Epithelial cell of prostate (primary cell): ENCODE measurements at places on chromosomes 1 and 21.

DNA sequence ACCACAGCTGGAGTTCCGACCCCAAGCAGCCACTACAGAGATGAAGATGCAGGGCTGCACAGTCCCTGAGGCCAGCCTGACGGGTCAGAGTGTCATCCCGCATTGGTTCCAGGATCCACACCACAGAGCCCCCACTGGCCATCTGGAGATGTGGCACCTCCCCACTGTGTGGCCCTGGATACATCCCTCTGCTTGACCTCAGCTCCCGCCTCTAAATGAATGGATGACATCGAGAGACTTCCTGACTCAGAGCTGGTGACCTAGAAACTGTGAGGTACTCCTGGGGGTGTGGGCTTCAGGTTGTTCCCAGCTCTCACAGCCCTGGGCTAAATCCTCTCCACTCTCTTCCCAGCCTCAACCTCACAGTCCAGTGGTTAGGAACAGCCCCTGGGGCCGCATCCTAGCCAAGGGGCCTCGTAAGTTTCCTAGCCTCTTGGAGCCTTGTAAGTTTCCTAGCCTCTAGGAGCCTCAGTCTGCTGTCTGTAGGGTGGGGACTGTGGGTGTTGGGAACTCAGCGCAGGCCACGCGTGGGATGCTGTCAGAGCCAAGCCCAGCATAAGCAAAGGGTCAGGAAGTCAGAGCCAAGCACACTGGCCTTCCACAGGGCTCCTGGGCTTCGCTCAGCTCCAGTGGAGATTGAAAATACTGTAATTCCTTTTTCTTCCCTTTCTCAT, 87.5 kb upstream of the RUNX3 start:
- no peak for DNase-seq

- no peak for DNase-seq
Observed at GRCh38 chr1:47940326-47940725, 56.9 kb downstream of the TRABD2B start.

DNA sequence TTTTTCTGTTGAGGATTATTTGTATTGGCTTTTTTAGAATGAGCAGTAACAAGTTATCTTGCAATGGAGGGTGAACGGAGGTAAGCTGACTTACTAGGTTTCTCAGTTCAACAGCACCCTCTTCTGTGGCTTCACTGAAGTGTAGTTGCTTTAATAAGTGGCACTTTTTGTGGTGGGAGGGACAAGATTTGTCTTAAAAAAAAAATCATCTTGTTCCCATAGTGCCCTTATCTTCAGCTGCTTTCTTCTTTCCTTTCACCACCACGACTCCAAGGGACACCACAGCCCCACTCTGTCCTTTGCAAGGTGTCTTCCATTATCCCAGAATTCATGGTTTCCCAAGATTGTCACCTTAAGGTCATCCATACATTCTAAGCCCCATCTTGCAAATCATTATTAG, 92.9 kb downstream of the PIGK start:
- DNase-seq = peak; percentile 29

- peak; percentile 8 for DNase-seq
Observed at GRCh38 chr1:216705676-216706075, 17.6 kb downstream of the ESRRG start.

DNA sequence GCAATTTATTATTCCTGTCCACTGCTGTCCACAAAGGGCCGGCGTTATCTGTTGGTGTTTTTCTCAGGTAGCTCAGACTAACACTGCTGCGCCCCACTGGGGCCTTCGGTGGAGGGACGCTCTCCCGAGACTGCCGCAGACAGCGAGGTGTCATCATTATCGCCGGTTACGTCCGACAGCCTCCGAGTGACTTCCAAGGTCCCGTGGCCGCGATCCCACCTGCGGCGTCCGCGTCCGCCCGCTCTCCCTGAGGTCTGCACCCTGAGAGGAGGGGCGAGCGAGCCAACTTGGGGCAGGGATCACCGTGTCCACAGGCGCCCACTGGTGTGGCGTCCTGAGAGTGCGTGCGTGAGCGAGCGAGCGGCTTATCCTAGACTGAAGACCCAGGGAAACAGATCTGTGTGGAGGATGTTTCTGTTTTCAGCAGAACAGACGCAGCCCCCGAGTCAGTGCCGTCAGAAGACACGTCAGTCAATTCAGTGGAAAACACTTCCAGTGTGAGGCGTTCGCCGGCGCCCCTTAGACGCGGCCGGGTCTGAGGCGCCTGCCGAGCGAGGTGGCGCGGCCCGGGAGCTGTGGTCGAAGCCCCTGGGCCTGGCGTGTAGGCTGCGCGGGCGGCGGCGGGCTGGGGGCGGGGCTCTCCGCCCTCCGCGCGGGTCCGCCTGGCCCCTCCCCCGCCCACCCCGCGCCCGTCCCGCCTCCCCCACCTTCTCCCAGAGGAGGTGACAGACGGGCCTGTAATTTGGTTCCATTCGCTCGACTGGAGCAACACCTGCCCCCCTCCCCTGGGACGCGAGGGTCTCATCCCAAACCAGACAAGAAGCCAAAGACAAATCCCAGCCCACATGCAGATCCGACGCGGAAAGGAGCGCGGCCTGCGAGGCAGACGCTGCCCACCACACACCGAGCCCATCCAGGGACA, 12.6 kb downstream of the NHLH2 start:
- DNase-seq = no peak

- no peak for DNase-seq
Observed at GRCh38 chr21:32772281-32773047, 909 bp upstream of the PAXBP1 start.

DNA sequence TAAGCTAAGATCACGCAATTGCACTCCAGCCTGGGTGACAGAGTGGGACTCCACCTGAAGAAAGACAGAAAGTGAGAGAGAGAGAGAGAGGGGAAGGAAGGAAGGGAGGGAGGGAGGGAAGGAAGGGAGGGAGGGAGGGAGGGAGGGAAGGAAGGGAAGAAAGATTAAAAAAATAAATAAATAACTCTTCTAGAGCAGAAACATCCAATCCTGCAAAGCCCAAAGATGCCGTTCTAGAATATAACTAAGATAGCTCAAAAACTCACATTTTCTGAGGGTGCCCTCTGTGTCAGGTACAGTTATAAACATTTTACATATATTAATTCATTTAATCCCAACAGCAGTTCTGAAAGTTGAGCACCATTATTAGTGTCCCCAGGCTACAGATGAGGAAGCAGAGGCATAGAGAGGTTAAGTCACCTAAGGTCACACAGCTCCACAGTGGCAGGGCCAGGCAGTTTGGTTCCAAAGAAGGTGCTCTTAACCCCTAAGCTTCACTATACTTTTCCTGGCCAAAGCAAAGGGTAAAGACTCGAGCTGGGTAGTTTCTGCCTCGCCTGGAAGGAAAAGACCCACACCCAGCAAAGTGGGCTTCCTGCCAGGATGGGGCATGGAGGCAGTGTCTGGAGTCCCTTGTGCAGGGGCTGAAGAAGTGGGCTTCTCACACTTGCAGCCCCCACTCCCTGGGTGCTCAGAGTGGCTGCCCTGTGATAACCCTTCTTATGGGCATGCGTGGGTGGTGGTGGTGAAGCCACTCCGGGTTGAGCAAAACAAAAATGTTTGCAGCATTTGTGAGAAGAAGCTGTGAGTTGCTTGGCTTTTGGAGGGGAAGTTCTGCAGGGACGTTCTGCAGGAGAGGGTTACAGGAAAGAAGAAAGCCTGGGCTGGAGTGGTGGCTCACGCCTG, 7.9 kb upstream of the PIK3CD start:
- DNase-seq = no peak

DNA sequence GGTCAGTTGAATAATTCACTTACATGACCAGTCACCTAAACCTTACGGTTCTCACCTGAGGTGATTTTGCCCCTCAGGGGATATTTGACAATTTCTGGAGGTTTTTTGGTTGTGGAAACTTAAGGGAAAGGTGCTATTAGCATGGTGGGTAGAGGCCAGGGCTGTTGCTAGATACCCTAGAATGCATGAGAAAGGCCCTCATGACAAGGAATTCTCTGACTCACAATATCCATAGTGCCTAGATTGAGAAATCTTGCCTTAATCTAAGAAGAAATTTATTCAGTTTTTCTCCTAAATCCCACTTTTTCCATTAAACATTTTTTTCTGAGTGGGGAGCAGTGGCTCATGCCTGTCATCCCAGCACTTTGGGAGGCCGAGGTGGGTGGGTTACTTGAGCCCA, 119.7 kb downstream of the TGFB2 start:
- no peak for DNase-seq

- DNase-seq = no peak
Observed at GRCh38 chr1:171716616-171717015, 25.2 kb downstream of the VAMP4 start.

DNA sequence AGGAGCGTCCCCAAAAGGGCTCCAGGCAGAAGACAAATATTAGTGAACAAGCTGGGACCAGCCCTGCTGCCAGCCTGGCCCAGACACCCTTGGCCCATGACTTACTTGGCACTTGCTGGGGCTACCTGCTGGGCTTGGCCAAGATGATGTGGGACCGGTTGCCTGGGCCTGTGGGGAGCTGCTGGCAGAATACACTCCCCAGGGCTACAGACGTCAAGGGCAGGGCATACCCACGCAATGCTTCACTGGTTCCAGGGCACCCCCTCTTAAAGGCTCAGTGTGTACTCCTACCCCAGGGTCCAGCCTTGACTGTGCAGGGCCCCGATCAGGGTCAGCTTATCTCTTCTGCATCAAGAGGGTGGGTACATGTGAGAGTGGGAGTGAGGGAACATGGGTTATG, 106.5 kb upstream of the SLC2A1 start:
- DNase-seq = no peak

DNA sequence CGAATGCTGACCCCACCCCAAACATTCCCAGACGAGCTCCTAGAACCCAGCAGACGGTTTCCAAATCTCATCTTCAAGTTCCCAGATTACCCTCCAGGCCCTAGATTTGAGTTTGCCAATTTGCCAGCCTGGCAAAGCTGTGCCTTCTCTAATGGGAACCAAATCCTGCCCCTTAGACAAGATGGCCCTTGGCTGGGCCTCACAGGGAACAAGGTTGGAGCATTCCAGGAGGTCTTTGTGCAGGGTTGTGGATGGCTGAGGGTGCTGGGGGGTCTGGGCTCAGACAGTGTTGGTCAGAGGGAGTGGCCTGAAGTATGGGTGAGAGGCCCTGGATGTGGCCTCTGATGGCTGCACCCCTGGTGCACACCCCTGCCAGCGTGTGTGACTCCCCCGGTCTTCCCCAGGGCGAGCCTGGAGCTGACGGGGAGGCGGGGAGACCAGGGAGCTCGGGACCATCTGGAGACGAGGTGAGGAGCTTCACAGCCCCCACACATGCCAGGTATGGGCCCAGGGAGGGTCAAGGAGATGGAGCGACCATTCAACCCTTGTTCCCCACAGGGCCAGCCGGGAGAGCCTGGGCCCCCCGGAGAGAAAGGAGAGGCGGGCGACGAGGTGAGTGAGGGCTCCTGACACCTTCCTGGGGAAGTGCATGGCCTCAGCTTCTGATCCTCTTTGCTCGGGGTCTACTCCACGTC, 10.2 kb downstream of the COL6A1 start:
- no peak for DNase-seq

DNA sequence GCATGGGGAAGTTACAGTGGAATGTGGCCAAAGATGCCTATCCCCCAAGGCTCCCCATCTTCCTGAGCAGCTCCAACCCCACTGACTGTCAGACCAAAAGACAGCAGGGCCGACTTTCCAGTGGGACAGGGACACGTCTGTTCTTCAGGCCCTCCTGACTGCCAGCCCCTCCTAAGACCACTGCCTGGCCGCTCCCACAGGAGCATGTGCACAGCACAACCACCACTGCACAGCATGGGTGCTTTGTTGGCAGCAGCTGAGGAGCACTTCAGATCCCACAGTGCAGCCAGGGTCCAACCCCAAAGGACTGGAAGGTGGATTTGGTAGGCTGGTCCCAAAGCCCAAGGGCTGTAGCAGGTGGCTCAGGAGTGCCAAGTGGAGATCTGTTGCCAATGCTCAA, 648.3 kb upstream of the BRINP3 start:
- no peak for DNase-seq

DNA sequence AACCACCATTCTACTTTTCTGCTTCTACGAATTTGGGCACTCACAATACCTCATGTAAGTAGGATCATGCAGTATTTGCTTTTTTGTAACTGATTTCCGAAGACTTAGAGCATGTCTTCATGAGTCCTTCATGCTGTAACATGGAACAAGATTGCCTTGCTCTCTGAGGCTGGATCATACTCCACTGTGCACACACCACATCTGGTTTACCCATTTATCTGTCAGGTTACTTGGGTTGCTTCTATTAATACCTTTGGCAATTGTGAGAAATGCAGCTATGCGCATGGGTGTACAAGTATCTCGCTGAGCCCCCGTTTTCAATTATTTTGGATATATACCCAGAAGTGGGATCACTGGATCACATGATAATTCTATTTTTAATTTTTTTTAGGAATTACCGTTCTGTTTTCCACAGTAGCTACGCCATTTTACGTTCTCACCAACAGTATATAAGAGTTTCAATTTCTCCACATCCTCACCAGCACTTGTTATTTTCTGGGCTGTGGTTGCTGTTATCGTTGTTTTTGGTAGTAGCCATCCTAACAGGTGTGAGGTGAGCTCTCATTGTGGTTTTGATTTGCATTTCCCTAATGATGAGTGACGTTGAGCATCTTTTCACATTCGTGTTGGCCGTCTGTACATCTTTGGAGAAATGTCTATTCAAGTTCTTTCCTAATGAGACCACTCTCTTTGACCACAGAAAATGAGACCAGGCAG, 10.7 kb upstream of the SLC2A5 start:
- DNase-seq = no peak

DNA sequence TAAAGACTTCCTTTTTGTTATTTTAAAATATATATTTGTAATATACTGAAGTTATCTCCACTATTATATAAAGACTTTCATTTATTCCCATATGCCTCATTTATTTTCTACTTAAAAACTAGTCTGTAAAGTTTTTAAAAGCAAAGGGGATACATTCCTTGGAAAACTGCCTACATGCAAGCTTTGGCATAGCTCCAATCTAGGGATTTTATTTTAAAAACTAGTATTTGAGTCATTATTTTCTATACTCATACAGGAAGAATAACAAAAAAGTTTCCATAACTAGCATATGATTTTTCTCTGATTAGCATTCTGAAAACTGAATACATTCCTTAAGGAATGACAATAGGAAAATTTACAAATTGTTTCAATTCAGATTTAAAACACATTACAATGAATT, 88.9 kb downstream of the COL24A1 start:
- DNase-seq = no peak

DNA sequence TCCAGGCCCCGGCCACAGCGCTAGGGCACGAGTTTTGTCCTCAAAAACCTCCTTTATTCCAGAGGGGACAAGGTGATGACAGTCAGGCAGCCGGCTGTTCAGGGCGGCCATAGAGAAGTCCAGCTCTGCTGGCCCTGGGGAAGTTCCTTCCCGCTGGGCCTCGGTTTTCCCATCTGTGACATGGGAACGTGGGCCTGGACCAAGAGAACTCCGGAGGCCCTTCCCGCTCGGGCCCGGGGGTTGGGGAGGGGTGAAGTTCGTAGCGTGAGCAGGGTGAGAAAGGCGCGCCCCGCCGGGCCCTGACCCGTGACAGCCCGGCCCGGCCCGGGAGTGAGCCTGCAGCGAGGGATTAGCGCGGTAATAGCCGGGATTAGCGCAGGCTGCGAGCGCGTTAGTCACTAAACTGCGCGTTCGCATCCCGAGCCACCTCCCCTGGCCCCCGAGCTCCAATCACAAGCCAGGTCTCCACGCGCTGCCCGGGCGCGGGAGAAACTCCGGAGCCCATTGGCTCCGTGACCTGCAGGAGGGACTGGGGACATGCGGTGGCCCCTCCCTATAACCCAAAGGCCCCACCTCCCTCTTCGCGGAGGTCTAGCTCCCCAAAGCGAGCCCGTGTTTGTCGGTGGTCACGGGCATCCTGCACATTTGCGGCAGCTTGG, 29.8 kb upstream of the PADI2 start:
- no peak for DNase-seq

- DNase-seq = no peak
Observed at GRCh38 chr1:194829492-194829891, 1643.1 kb upstream of the B3GALT2 start.

- DNase-seq = no peak
Observed at GRCh38 chr1:150552128-150552910, 3.1 kb downstream of the ADAMTSL4 start.
